ENCODE measurements at places on chromosomes 12 and 14.

DNA sequence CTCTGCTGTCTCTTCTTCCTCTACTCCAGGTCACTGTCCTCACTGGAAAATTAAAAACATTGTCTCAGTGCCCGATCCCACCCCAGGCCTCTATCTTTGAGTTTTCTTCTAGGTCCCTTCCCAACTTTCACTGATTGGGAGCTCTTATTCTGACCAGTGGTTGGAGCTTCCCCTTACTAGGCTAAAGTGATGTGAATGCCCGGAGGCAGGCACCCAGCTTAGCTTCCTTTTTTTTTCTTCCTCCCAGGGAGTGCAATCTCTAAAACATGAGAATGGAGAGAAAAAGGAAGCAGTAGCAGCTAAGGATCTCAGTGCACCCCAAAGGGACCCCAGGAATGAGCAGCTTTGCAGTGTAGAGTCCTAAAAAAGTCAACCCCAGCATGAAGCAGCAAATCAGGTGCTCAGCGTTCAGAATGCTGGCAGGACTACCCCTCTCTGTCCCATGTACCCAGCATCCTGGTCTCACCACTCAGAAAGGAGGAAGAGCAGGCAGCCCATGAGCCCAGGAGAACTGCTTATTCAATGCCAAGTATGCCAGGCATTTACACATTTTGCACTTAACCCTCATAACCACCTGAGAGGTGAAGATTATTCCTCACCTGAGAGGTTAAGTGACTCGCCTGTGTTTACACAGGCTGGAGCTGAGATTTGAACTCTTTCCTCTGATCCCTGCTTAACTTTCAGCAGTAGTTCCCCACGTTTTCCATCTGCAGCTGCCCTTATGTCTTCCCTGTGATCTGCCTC is 146.2 kb upstream of the PWP1 start:
- DNase-seq: no peak

- no peak for DNase-seq
These were observed 15.6 kb upstream of the CALM1 start for GRCh38 chr14:90381011-90381786.

DNA sequence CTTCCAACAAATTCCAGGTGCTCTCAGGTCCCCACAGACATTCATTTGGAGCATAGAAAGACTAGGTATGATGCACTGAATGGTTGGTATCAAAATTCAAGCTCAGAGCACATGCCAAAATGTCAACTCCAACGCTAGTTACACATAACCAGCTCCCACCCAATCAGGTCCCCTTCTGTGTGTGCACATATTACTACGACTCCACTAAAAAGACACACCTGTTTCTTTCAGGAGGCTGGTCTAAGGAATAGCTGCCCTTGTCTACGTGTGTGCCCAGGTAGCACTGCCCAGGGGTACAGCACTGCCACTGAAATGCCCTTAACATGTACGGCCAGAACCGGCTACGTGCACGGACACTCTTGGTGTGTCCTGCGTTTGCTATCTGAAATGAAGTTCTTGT is 138.1 kb downstream of the KCNK10 start:
- no peak for DNase-seq

- no peak for DNase-seq
These were observed 24.3 kb upstream of the OR6J1 start for GRCh38 chr14:22668417-22668816.

- no peak for DNase-seq
These were observed 43.5 kb upstream of the EIF5 start for GRCh38 chr14:103290494-103290893.

GRCh38 chr14:97053941-97054340 is 256.8 kb downstream of the VRK1 start:
- DNase-seq: no peak

- DNase-seq: peak; percentile 24
These were observed 51.7 kb upstream of the KICS2 start for GRCh38 chr12:64273527-64274403.

GRCh38 chr14:83733670-83734069 is 1796.3 kb upstream of the FLRT2 start:
- no peak for DNase-seq

GRCh38 chr12:79919762-79920161 is 15.1 kb downstream of the PPP1R12A start:
- DNase-seq: no peak

GRCh38 chr12:3458041-3458440 is 33.0 kb upstream of the PRMT8 start:
- DNase-seq: no peak

- DNase-seq: no peak
These were observed 38.7 kb downstream of the MAP1LC3B2 start for GRCh38 chr12:116597886-116598285.

DNA sequence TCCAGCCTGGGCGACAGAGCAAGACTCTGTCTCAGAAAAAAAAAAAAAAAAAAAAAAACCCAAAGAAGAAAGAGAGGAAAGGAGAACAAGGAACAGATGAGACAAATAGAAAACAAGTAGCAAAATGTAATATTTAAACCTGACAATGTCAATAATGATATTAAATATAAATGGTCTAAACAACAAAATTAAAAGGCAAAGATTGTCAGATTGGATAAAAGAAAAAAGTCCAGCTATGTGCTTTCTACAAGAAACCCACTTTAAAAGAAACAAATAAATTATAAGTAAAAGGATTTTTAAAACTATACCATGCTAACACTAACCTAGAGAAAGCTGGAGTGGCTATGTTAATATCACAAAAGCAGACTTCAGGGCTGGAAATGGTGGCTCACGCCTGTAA is 29.7 kb upstream of the APOF start:
- no peak for DNase-seq

DNA sequence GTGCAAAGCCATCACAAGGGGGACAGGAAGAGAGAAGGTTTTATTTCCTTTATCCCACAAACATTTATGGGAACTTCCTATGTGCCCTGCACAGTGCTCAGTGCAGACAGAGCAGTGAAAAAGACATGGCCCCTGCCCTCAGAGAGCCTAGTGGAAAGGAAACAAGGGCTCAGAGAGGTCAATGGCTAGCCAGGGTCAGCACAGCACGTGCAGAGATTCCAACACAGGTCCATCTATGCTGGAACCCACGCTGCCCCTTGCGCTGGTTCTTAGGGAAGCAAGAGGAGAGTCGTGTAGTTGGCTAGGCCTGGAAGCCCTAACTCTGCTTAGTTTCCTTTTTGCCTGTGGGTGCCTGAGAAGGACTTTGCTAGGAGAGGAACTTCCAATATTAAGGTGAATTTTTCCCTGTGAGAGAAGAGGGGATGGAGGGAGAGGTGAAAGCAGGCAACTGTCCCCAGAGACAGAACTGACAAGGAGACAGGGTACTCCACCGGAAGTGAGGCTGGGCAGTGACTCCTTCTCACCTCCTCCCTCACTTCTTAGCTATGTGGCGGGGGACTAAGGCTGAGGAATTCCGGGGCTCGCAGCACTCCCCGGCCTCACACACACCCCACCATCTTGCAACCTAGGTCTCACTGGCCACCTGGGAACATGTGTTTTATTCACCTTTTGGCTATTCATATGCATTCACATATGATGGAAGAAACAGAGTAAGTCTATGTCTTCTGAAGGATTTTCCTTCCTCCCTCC is 12.1 kb upstream of the GPX2 start:
- DNase-seq: no peak

DNA sequence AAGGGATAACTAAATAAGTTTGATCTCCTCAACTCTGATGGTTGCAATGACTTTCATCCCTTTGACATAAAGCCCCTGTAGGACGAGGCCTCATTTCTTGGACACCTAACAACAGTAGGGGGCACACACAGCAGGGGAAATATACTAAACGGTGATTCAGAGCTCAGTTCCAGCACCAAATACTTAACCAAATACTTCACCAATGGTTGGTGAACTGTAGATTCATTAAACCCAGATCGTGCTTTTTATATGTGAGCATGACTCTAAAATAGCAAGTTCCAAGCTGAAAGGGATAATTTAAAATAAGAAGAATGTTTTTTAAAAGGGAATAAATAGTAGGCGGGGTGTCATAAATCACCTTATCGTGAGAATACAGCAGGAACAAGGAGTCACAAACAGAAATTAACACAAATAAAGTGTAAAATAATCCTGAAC is 53.2 kb downstream of the ATG2B start:
- DNase-seq: no peak

GRCh38 chr12:12081836-12082497 is 11.2 kb downstream of the BCL2L14 start:
- no peak for DNase-seq

- no peak for DNase-seq
These were observed 77.2 kb downstream of the C2CD5 start for GRCh38 chr12:22467190-22467589.

DNA sequence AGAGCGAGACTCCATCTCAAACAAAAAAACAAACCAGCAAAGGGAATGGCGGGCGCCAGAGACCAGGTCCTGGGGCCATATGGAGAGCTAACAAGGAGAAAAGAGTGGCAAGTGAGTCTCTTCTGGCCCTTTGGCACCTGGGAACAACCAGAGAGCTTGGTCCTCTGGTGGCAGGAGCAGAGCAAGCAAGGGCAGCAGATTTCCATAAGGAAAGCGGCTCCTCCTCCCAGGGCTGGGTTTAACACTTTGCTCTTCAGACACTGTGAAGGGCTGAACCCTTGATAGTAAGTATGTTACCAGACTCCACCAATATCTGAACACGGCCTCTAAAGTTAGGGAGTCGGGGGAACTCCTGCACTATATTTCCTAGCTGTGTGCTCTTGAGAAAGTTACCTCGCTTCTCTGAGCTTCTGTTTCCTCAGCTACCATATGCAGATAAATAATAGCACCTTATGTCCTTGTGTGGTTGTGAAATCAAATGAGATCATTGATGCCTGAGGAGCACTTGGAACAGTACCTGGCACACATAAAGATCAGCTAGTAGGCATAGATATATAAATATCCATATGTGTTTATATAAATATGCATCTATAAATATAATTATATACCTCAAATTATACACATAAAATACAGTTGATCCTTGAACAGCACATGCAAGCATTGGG is 33.4 kb upstream of the PLEKHG6 start:
- DNase-seq: no peak

- DNase-seq: peak; percentile 73
These were observed at the start of gene ZBTB39 for GRCh38 chr12:57005980-57006808. Gene ZBTB39 (minus strand): TSS chr12:57006546. CDS start chr12:57004917, 1,629 bp downstream.

DNA sequence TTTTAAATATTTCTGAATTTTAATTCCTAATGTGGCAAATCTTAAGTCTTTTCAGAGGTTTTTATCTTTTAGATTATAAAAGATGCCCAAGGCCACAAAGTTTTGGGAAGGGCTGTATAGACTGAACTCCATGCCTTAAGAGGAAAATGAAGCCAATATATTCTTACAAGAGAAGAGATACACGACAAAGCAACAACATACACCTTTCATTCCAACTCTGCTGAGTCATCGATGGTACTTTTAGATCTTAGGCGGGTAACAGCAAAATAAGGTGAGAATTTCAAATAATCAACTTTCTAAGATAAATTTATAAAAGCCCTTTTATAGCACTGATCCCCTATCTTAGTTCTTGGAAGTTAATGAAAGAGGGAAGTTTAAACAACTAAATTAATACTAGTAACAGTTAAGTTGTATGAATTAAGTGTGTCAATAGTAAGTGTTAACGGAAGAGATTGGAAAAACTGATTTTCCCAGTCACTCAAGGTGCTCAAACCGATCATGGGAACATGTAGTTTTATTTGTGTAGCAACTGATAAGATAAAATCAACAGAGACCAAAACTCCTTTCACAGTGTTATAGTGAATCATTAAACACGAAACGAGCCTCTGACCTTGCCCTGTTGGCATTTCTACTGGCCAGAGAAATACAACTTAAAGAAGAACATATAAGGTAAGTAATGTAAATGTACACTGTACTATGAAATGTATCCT is 18.8 kb upstream of the PIK3C2G start:
- DNase-seq: no peak

GRCh38 chr12:2609020-2609419 is 185.8 kb upstream of the FKBP4 start:
- DNase-seq: no peak

DNA sequence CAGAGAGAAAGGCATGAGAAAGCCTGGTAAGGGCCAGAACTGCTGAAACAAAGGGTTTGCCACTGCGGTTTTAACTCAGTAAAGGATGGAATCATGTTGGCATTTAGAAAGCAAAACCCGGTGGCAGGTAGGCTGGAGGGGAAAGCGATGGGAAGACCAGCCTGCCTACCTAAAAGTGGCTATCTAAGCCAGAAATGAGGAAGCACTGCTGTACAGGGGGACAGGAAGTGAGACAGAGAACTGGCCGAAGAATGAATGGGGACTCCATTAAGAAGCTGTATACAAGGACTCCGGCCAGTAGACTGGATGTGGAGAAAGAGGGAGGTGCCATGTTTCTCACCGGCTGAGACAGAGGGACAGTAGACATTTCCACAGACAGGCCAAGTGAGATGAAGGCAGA is 48.2 kb downstream of the PPM1H start:
- no peak for DNase-seq

GRCh38 chr12:25839470-25839869 is 119.0 kb upstream of the RASSF8 start:
- no peak for DNase-seq

Measured in DND-41 (cell line).